Skin of body (tissue), 3 donors: ENCODE measurements at places on chromosomes 3 and 15.

DNA sequence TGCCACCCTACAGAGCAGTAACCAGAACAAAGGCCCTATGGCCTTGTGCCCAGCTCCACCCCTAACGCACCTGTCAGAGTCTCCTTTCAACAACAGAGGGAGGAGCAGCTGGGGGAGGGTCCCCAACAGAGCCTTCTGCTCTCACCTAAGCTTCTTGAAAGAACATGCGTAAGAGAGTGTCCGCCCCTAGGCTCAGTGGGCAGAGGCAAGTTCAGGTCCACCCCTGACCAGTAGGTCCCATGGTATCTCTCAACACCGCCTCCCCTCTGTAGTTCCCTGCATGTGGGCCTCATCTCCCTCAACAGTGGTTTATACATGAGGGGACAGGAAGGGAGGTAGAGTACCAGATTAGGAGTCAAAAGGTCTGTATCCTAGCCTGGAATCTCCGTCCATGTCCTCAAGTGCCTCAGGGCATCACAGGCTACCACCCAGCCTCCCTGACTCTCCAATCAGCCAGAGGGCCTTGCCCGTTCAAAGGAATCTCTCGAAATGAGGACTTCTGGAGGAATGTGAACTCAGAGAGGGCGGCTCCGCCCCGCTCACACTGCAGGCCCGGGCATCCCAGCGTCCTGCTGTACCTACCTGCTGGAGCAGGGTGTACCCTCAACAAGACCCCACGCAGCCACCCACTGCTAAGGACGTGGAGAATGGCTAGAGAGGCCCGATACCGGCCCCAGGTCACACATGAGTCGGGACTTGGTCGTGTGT, 680 bp downstream of the POC1A start:
- no peak for DNase-seq

GRCh38 chr3:134627831-134628230, 23.0 kb downstream of the KY start:
- no peak for DNase-seq

GRCh38 chr3:113287111-113287802, 75.9 kb downstream of the BOC start:
- no peak for DNase-seq

GRCh38 chr15:53448232-53449015, 311.0 kb downstream of the WDR72 start:
- no peak for DNase-seq

DNA sequence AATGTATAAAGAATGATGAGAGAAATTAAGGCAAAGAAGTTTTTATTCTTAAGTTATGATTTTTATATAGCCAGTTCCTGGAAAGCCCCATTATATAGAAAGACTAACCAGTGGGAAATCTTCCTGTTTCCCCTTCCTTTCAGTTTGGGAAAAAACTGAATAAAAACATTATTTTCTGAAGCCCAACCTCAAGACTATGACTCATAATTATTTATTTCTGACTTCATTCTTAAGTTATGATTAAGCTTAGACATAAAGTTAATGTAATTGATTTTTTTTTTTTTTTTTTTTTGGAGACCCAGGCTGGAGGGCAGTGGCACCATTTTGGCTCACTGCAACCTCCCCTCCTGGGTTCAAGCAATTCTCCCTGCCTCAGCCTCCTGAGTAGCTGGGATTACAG, 55.8 kb downstream of the TRPC1 start:
- DNase-seq, result no peak

DNA sequence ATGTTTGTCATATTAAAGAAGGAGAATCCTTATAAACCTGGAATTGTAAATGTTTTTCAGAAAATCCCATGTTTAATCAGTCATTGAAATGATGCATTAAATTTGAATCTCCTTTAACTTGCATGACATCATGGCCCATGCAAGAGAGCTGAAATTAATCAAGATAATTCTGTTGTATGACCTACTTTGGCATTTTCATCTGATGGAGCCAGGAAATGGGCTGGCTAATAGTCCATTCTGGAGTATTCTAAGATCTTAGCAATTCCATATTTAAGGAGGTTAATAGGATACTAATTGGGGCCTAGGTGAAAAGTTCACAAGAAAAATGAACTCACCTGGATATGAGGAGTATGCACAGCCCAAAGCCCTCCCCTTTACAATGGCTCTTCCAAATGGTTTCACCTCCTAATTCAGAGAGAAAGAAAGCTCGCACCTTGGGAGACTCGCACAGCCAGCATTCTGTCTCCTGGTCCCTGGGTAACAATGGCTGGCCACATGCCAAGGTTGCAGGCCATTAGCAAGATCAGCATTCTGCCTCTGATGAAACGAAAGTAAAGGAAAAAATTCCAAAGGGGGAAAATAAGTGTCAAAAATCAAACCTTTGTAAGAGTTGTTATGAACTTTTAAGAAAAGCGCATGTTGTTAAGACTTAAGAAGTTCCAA, 786.4 kb downstream of the MCTP2 start:
- no peak for DNase-seq

- no peak for DNase-seq
Measured at GRCh38 chr3:121295979-121296378, 249.8 kb downstream of the POLQ start.

- no peak for DNase-seq
Measured at GRCh38 chr3:179182902-179183301, 34.7 kb downstream of the PIK3CA start.

- DNase-seq, result no peak
Measured at GRCh38 chr3:13111173-13111872, 38.1 kb upstream of the IQSEC1 start.

DNA sequence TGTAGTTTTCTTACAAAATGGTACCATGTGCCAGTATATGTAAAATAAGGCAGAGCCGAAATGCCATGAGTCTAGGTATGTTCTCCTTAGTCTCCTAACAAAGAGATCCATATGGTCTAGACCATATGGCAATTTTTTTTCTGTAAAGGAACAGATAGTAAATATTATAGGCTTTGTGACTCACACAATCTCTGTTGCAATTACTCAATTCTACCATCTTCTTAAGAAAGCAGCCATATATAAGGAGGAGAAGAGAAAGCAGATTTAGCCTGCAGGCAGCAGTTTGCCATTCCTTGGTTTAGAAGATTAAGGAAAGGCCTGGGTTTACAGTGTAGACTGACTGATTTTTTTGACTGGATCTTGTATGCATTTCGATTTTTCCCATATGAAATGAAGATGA, 16.3 kb upstream of the BBX start:
- no peak for DNase-seq

DNA sequence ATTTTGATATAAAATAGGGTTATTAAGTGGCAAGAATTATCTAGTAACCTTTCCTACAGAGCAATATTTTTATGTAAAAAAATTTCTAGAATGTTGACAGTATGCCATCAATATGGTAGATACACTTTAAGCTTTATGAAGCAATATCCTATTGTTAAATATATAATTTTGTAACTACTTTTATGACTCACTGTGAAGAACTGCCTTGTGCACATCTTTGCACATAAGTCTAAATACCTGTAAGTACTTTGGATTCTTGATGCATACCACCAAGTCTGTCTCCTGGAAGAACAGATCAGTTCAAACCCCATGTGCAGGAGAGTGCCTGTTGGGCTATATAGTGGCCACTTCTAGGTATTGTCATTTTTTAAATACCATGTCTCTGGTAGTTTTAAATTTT, 205.7 kb upstream of the EIF1B start:
- no peak for DNase-seq

DNA sequence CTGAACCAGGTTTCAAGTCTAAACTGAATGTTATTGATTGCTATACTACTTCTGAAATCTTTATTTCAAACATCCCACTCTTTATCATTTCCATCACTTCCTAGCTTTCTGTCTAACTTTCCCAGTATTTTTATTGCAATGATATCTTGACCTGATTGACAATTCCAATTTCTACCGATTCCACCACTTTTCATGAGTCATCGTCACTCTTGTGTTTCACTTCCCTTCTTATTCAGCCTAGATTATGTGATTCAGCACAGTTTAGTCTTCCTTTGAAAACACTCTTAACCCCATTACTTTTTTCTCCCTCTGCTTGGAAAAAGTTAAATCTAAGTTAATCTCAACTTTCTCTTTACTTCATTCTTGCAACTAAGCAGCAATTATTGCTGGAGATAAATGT, 62.6 kb downstream of the SLC7A14 start:
- no peak for DNase-seq

DNA sequence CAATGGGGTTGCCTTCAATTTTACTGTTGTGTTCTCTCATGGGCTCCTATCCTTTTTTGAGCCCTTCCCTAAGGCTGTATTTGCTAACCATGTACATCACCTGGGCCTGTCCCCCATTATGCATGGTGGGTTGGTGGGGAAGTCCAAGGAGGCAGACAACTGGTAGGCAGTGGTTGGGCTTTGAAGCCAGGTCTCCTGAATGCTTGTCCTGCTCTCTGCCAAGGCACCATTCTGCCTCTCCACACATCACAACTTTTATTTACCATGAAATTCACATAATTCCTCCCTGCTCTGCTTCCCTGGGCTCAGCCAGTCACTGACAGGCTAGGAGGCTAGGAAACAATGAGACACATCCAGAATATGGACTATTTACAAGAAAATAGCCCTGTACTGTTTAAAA, 41.0 kb upstream of the COPB2 start:
- no peak for DNase-seq

DNA sequence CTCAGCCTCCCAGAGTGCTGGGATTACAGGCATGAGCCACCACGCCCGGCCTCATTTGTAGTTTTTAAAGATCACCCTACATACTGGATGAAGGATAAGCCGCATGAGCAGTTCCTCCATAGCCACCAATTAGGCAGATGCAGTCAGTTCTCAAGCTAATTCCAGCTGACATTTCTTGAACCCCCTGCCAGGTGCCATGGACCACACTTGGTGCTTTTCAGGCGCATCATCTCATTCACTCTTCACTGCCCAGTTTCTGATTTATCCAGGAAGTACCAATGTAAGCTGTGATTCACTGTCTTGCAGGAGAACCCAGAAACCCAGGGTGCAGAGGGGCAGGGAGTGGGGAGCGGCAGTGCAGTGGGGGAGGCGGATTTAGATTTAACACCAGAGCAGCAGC, 56.5 kb upstream of the RASA2 start:
- no peak for DNase-seq

- DNase-seq, result no peak
Measured at GRCh38 chr15:50113187-50113505, 5.9 kb downstream of the ATP8B4 start.

- peak; percentile 44 for DNase-seq
Measured at GRCh38 chr3:30401971-30402370, 204.4 kb upstream of the TGFBR2 start.

- no peak for DNase-seq
Measured at GRCh38 chr15:100191161-100191560, 150.6 kb downstream of the ADAMTS17 start.

GRCh38 chr3:99562138-99562537, 76.3 kb upstream of the COL8A1 start:
- DNase-seq, result no peak

GRCh38 chr3:105956306-105956705, 87.5 kb upstream of the CBLB start:
- DNase-seq, result no peak

GRCh38 chr3:138349926-138350665, 1.7 kb downstream of the MRAS start:
- DNase-seq, result no peak

- DNase-seq, result no peak
Measured at GRCh38 chr3:125125821-125126245, 70.0 kb upstream of the HEG1 start.

GRCh38 chr3:186094271-186094670, 14.6 kb downstream of the ETV5 start:
- no peak for DNase-seq

- DNase-seq, result no peak
Measured at GRCh38 chr3:128970740-128971047, 23.2 kb downstream of the CFAP92 start.

DNA sequence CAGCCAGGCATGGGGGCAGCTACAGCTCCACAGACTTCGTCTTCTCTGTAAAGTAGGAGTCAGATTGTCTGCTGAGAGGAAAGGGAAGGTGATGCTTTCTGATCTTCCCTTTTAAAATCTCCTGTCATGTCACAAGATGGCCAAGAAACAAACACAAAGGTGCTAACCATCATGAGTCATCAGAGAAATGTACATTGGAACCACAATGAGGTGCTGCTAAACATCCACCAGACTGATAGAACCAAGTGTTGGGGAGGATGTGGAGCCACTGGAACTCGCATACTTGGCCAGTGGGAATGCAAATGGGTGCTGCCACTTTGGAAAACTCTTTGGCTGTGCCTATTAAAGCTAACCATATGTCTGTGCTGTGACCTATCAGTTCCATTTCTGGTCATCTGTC, 268.8 kb downstream of the SLCO3A1 start:
- no peak for DNase-seq

- DNase-seq, result no peak
Measured at GRCh38 chr3:170465955-170466354, 47.3 kb downstream of the CLDN11 start.

GRCh38 chr3:152316318-152316717, 47.6 kb downstream of the MBNL1 start:
- DNase-seq, result no peak

GRCh38 chr15:75732809-75733451, 20.3 kb upstream of the CSPG4 start:
- DNase-seq, result peak; percentile 58

GRCh38 chr15:68557469-68558317, 21.1 kb upstream of the CORO2B start:
- no peak for DNase-seq

DNA sequence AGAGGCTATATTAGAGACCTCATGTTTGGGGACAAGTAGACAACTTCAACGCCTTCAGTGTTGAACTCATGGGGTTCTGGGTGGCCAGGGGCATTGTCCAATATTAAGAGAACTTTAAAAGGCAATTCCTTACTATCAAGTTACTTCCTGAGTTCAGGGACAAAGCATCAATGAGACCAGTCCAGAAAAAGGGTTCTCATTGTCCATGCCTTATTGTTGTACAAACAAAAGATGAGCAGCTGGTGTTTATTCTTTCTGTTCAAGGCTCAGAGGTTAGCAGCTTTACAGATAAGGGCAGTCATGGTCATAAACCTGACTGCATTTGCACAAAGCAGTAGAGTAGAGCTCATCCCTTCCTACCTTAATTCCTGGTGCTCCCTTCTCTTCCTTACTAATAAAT, 18.5 kb upstream of the PDHB start:
- no peak for DNase-seq

- DNase-seq, result no peak
Measured at GRCh38 chr3:70264122-70264780, 48.2 kb downstream of the MDFIC2 start.

GRCh38 chr15:43529141-43529540, 11.7 kb downstream of the MAP1A start:
- no peak for DNase-seq

DNA sequence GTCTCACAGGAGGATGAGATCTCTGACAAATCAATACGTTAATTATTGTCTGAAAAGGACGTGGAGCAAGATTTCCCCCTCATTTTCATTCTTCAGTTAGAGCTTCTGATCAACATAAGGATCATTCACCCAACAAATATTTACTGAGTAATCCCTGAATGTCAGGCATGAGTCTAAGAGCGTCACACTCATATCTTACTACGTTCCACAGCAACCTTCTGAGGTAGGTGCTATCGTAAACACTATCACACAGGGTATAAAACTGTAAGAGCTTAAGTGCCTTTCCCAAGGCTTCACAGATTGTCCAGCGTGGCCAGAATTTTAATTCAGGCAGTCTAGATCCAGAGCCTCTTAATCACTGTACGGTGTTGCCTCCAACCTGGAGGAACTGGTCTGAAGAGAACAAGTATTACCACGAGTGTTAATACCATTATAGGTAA, 10.6 kb upstream of the TM4SF1 start:
- no peak for DNase-seq
